Epithelial cell of esophagus (primary cell): ENCODE measurements at places on chromosomes 4 and X.

GRCh38 chrX:43581888-43582539 lies 74.1 kb upstream of the MAOA start:
- DNase-seq, result peak; percentile 84

GRCh38 chr4:164304861-164305260 lies 449.1 kb upstream of the SMIM31 start:
- peak; percentile 71 for DNase-seq

- no peak for DNase-seq
These were observed 78.1 kb downstream of the GALNT7 start for GRCh38 chr4:173246719-173247118.

DNA sequence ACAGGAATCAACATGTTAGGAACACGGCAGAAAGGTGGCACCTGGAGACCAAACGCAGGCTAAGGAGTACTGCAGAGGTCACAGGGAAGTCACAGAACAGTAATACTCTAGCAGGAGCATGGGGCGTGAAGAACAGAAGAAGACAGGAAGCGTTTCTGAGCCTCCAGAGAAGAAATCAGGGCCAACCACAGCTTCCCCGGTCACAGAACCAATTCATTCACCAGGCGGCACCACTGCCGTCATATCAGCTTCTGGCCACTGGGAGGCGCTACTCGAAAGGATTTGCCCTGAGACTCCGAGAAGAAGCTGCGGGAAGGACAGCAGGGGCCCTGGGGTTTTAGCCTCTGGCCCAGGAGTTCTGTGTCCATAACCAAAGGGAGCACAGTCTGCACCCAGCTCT lies 78.0 kb upstream of the DRD5 start:
- DNase-seq, result peak; percentile 47

GRCh38 chrX:9988762-9989161 lies 21.6 kb downstream of the CLDN34 start:
- peak; percentile 17 for DNase-seq

- peak; percentile 50 for DNase-seq
These were observed 242.3 kb upstream of the GPRIN3 start for GRCh38 chr4:89549907-89550306.

- DNase-seq, result peak; percentile 9
These were observed 203.1 kb downstream of the LARP7 start for GRCh38 chr4:112840061-112840460.

DNA sequence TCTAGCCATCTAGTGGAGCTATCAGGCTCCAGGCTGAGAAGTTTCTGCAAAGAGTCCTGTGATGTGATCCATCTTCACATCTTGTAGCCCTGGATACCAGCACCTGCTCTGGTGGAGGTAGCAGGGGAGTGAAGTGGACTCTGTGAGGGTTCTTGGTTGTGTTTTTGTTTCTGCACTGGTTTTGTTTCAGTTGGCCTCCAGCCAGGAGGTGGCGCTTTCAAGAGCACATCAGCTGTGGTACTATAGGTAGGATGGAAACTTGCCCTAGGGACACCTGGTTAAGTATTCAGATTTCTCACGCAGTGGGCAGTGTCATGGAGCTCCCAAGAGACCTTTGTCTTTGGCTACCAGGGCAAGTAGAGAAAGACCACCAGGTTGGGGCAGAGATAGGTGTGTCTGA lies 257.5 kb upstream of the SLC7A11 start:
- no peak for DNase-seq

GRCh38 chr4:35238793-35239192 lies 1005.5 kb downstream of the ARAP2 start:
- DNase-seq, result no peak

DNA sequence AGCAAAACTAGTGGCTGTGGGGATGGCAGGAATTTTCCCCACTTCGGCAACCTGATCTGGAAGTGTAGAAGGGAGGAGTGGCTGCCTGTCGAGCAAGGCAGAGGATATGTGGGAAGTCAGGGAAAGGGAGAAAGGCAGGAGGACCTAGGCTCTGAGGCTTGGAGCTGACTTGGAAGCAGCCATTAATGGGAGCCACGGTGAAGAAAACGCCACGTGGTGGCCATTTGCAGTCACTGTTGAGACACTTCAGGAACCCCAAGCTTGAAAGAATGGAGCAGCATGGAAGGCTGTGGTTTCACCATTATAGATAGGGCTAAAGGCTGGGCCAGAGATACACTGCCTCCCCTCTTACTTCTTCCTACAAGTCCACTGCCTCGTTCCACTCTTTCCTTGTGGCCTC lies 41.8 kb upstream of the MAML3 start:
- no peak for DNase-seq

DNA sequence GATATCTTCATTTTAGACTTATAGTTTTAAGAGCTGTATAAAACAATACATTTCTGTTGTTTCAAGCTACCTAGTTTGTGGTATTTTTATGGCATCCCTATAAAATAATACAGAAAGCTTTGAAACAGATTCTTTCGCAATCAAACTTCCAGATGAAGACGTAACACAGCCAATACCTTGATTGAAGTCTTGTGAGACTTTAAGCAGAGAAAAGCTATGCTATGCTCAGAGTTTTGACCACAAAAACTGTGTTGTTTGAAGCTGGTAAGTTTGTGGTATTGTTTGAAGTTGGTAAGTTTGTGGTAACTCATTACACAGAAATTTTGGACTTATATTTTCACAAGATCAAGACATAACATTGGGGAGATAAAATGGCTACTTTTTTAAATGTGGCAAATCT lies 201.8 kb upstream of the UGT8 start:
- no peak for DNase-seq
